Stimulated activated CD8-positive, alpha-beta memory T cell treated with anti-CD3 and anti-CD28 coated beads, Interleukin-4, amount 100 ng/mL, for 1 hour (primary cell): ENCODE measurements at places on chromosomes 16 and 17.

- no peak for DNase-seq
These were observed at the start of gene ZG16B for GRCh38 chr16:2829501-2830354. Gene ZG16B, plus strand, starts transcription at chr16:2830303. Its CDS starts 139 bp downstream, at chr16:2830442.

DNA sequence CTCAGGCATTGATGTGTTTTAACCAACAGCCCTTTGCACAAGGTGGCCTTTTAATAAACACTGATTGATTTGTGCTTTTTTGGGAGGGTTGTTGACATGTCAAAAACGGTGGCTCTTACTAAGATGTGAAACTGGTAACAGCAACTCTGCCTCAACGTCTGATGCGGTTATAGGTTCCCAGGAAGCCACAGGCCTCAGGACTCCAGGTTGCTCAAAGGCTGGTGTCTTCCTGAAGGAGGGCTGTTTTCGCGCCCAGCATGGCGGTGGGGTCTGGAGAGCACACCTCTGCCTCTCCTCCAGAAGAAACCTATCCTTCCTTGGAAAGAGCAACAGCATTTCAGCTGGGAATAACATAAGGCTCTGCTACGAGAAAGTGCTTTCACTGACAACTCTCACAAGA, 187.5 kb downstream of the IRF8 start:
- no peak for DNase-seq

DNA sequence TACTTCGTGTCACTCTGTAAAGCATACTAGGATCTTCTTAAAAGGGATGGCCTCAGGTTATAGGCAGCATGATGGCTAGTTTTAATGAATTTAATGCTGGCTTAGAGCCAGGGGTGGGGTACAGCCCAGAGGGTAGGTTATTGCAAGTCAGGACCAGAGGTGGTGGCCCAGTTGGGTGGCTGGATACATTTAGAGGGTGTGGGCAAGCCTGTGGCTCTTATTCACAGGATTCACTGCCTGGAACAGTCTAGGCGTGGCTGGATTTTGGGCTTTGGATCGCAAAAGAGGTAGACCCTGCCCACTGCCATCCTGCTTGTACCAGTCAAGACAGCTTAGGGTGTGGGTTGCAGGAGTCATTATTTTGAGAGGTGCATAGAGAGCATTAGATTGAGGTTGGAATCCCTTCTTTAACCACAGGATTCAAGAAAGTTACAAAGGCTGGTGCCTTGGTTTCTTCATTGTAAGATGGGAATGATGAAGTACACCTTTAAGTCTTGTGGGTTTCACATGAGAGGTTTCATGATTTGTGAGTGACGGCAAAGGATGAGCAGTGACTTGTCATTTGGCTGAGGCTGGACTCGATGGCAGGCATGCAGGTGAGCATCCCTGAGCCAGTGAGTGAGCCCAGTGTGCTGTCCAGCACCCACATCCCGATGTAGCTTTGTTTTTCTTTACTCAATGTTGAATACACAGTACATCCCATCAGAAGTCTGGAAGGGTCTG, 85.2 kb downstream of the KSR1 start:
- no peak for DNase-seq

DNA sequence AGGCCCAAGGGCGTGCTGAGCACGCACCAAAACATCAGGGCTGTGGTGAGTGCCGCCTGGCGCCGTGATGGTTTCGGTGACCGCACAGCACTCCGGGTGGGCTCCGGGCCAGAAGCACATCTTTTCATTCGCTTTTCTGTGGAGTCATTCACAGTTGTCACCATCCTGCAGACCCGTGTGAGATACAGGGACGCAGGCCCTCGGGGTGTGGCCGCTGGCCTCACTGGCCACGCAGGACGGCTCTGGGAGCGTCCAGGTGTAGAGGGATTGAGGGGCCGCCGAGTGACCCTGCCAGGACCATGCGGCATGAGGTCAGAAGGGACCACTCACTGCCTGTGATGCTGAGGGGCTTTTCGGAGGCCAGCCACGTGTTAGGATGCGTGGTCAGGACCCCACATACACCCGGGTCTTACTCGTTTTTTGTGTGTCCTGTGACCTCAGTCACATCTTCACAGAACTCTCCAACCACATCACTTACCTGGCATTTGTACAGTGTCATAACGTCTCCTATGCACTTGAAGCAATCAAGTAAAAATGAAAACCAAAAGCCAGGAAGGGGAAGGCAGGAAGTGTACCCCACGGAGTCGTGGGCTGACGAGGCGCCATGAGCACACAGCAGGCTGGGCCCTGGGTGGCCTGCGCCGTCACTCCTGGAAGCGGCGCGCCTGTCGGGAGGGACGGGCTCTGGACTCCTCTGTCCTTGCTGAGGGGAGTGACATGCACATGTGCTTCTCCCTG, 7.8 kb downstream of the ACSF3 start:
- DNase-seq, result no peak

DNA sequence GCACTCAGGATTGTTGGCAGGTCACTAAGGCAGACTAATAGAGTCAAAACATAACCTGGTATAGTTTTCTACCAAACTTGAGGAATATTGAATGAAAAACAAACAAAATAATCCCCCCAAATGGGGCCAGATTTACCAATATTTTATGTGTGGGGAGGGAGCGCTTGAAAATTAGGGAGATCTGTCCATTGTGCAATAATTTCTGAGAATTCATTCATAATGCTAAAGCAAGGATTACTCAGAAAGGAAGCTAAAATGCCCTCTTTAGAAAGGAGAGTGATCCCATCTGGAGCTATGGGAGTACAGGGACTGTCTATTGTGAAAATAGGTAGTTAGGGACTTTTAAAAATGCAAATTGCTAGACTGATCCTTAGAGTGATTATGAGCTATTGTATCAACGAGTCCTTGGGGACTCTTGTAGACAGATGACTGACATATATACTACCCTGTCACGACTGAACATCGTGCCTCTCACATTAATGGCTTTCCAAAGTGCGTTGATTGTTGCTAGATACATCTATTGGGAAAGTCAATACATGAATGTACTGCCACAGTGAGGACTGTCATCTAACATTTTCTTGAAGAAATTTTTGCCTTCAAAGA, 193.6 kb downstream of the AATF start:
- DNase-seq, result no peak

GRCh38 chr16:47524007-47524405, 62.9 kb downstream of the PHKB start:
- DNase-seq, result no peak

- DNase-seq, result no peak
These were observed 49.5 kb upstream of the CMIP start for GRCh38 chr16:81394966-81395655.

- no peak for DNase-seq
These were observed 12.8 kb downstream of the PHF12 start for GRCh38 chr17:28938552-28938951.

DNA sequence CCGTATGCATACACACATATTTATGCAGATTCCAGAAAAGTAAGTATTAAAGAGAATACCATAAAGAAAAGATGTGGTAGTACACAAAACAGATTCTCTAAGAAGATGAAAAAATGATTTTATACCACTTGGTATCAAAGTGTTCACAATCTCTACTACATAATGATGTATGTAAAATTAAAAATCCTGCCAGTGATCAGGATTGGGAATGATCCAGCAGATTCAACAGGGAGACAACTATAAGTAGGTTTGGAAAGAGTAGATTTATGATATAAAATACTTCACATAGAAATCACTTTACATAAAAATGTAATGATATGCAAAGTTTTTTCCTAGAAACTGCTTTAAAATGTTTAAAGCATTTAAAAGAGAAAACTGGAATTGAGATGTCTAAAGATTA, 447.0 kb downstream of the CNTNAP4 start:
- no peak for DNase-seq

DNA sequence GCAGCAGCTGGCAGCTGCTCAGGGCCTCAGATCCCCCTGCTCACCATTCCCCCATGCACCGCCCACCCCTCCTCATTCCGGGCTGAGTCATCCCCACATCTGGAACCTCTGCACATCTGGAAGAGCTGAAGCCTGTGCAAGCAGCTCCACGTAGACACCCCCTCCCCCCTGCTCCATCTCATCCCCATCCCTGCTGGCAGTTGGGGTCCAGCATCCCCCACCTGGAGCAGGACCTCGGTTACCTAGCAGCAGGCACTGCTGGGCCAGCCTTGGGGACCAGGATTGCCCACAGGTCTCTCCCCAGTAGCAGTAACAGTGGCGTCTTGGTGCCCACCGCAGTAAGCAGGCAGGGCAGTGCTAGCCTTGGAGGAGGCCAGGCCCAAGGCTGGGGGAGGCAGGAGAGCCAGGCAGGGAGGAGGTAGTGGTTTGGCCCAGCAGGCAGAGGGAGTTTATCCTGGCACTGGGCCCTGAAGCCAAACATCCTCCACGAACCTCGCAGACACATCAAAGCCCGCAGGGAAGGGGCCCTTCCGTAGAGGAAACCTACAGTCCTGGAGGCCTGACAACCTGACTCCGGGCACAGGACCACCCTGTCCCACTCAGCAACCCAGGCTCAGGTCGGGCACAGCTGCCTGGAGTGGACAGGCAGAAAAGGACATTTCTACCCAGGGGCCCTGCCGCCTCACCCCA, 7.7 kb upstream of the TMEM92 start:
- DNase-seq, result no peak

DNA sequence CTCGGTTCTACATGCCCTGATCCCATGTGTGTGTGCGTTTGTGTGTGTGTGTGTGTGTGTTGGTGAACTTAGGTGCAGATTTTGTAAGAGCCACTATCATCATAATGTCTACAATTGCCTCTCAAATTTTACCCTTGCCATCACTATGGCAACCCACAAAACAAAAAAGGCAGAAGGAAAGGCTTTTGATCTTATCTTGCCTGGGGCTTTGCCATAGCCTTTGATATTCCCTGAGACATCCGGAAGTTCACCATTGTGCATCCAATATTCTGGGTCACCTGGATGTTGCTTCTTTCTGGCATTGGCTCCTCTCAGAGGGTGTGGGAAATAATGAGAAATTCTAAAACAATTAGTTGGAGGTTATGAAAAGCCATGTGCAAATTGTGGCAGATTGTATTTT, 114.7 kb downstream of the HAPSTR1 start:
- DNase-seq, result no peak

DNA sequence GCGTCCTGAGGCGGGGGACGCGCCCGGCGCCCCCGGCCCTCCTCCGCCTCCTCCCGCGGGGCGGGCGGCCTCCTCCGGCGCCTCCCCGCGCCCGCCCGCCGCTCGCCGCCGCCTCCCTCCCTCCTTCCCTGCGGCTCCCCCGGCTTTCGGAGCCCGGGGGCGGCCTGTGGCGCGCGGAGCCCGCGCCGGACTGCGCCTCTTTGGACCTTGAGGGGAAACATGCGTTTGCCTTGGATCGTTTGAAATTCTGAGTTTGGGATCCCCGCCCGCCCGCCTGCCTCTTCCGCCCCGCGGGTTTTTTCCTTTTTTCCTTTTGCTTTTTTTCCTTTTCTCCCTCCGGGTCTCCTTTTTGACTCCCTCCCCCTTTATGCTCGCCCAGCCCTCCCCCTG, 390 bp downstream of the ZNRF1 start:
- DNase-seq, result no peak

GRCh38 chr16:81996664-81997509, 14.4 kb downstream of the SDR42E1 start:
- no peak for DNase-seq

GRCh38 chr17:77116371-77116860, 24.4 kb upstream of the SEC14L1 start:
- no peak for DNase-seq

- DNase-seq, result no peak
These were observed 53.7 kb downstream of the MAP2K6 start for GRCh38 chr17:69468207-69468606.

GRCh38 chr16:55351936-55352335, 27.9 kb downstream of the IRX6 start:
- DNase-seq, result no peak

- DNase-seq, result no peak
These were observed 79.0 kb downstream of the C16orf78 start for GRCh38 chr16:49452578-49452977.

GRCh38 chr16:1413684-1414531, 596 bp downstream of the UNKL start:
- DNase-seq, result peak; percentile 32

DNA sequence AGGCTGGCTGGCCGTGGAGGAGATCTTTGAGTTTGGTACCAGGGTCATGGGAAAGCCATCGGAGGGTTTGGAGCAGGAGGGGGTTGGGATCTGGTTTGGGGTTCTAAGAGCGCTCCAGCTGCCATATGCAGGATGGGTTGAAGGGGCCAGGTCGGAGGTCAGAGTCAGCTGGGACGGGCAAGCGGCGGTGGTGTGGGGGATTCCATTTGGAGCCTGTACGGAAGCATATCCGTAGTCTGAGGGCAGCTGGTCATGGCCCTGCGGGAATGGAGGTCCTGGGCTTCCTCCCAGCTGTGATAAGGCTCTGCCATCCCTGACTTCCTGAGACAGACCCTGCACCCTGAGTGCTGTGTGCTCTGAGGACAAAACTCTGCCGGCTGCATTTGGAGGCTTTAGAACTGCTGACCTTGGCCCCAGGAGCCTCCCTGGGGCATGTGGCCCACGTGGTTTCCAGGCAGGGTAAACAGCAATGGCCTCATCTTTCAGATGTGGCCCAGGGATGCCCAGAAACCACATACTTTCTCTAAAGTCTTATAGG, 46.5 kb downstream of the ATP2C2 start:
- DNase-seq, result no peak

- DNase-seq, result no peak
These were observed 2.1 kb downstream of the PRKCA start for GRCh38 chr17:66304304-66305174.

- DNase-seq, result no peak
These were observed 19.4 kb downstream of the CDRT4 start for GRCh38 chr17:15447928-15448579.

GRCh38 chr17:61783556-61784304, 79.6 kb downstream of the BRIP1 start:
- DNase-seq, result no peak

DNA sequence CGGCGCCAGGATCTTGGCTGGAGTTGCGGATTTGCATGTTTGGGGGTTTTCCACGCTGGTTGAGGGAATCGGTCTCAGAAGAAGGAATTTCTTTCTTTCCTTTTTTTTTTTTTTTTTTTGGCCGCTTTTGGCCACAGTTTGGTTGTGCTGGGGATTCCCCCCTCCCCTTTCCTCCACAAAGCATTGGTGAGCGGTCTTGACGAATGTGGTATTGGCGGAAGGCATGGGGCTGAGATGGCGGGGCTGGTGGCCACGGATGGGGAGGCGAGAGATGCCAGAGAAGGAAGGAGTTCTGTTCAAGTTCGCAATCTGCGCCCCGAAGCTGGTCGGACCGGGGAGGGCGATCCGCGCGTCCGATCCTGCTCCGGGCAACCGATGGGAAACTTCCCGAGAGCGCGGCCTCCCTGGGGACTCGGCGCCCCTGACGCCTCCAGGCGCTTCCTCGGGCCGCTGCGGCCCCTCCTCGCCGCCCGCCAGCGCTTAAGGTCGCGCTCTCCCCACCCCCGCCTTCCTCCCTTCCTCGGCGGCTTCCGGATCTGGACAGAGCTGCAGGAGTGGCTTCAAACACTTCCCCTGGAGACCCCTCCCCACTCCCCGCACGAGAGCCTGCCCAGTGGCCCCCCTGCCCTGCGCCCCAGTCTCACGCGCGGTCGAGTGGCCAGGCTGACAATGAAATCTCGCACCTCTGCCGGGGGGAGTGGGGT, 43.2 kb downstream of the RAI1 start:
- DNase-seq, result no peak
